Neural progenitor cell (in vitro differentiated cells): ENCODE measurements at places on chromosomes 16 and 17. TPM values are rescaled to one million over a fixed set of nuclear protein-coding genes. Genes with fewer than 3 reads are reported as not detected.

DNA sequence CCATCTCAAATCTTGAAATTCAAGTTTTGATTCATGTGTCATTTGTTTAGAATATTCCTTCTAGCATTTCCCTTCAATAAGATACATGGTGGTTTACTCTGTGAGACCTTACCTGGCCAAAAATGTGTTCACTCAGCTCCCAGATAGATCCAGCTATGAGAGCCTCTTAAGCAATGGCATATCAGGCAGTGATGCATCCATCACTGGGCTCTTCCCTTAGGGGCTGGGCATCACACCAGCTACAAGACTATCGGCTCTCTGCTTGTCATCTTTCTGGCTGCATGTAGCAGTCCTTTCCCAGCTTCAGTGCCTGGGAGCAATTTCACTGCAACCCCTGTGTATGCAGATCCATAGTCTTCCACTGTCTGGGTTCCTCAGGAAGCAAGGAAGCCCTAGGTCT is 40.6 kb downstream of the GOSR1 start:
- no peak for DNase-seq

DNA sequence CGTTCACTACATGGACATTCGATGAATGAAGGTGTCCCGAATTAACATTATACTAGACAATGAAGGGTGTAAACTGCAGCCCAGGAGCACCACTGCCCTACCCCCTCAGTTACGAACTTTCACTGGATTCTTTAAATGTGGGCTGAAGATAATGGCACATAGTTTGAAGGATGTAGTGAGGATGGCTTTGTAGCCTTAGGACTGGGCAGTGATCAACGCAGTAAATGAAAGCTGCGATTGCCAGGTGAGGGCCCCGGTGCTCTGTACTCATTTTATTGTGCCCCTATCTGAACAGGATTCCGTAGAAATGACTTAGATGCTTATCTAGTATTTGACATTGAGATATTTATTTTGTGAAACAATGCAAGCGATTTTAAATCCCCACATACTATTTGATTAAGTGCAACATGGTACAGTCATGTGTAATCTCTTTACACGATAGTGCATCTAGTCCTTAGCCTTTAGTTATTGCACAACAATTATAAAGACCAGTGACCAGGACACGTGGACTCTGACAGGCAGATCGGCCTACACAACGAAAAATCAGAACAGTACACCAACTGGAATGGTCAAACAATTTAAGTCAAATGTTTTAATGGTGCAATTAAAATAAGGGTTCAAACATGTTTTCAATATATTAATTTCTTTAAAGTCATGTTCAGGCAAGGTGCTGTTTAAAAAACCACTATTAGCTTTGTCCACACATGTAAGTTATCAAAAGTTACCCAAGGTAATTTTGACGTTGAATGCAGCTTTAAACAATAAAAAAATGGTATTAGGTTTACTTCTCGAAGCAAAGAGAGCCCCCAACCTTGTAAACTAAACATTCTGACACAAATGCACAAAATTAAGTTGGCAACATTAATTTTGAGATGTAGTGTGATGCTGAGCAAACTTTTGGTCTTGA is 17.4 kb upstream of the ERN1 start:
- DNase-seq: no peak

GRCh38 chr16:79618692-79619050 is 18.1 kb upstream of the MAF start:
- no peak for DNase-seq

GRCh38 chr16:81369888-81370504 is 55.2 kb downstream of the GAN start:
- DNase-seq: no peak

The MFAP4 gene
- total RNA-seq: 0.22 TPM in 1 of 2 replicates, not detected in the other

The IL34 gene
- total RNA-seq: not detected in 2 replicates
